CD4-positive, alpha-beta T cell (primary cell): ENCODE measurements at places on chromosomes 5 and 9.

GRCh38 chr9:83065233-83065632 is 2.3 kb upstream of the RASEF start:
- DNase-seq, result no peak

GRCh38 chr9:27311184-27311583 is 14.2 kb upstream of the EQTN start:
- DNase-seq, result no peak

DNA sequence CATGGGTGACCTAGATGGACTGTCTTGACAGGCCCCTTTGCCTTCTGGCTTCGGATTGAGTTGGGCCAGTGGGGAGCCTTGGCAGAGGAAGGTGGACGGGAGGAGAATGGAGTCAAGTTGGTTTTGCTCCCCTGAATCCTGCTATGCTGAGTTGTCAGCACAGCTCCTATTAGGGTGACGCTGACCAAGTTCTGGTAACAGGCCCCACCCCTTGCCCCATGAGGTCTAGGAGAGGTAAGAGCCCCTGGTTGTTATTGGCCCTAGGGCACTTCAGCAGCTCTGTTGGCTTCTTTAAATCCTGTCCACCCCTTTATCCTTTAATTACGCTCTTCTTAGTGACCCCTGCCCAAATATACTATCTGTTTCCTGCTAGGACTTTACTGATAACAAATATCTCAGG is 39.4 kb upstream of the KIF2A start:
- no peak for DNase-seq

DNA sequence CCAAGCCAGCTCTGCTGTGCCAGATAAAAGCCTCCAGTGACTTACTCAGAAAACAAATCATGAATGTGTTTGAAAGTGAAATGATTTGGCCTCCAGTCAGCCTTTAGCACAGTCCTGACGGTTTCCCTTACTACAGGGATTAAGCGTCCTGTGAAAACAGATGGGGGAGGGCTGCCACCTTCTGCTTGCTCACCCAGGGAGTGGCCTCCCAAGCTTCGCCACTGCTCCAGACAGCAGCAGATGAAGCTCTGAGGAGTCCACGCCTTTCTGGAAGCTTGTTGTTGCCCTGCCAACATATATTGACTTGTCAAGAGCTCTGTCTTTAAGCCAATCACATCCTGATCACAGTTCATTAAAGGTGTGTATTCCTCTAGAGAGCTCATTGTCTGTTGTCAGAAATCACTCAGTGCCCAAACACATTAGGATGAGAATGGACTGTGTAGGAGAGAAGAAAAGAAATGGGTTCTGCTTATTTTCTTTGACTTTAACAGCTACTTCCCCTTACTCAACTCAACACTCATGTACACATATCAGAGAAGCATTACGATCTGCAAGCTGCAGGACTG is 4.9 kb upstream of the FYB1 start:
- DNase-seq, result no peak

- no peak for DNase-seq
These were observed 4.9 kb downstream of the SH3GLB2 start for GRCh38 chr9:129023036-129023907.

GRCh38 chr5:34001241-34001841 is 6.5 kb downstream of the AMACR start:
- DNase-seq, result no peak

GRCh38 chr9:4515958-4516375 is 25.7 kb downstream of the SLC1A1 start:
- DNase-seq, result no peak

GRCh38 chr9:98009936-98010335 is 26.8 kb downstream of the ANP32B start:
- DNase-seq, result no peak

GRCh38 chr9:116319480-116319879 is 165.9 kb downstream of the PAPPA start:
- no peak for DNase-seq

DNA sequence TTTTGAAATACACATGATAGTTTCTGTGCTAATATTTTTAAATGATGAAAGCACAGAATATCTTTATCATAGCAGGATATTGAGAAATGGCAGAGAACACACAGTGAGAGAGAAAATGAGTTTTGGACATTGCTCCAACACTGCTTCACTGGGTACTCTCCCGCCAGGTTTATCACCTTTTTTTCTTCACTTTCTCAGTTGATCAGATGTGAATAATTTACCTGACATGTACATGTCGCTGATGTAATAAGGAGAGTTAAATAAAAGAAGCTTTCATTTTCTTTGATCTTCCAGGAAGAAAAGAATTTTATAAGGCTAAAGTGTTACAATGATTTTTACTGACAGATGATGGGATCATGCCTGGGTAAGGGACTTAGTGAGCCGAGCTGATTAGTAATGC is 134.5 kb downstream of the ALDH1A1 start:
- DNase-seq, result no peak

GRCh38 chr5:113330533-113331208 is 104.1 kb downstream of the TSSK1B start:
- peak; percentile 76 for DNase-seq

DNA sequence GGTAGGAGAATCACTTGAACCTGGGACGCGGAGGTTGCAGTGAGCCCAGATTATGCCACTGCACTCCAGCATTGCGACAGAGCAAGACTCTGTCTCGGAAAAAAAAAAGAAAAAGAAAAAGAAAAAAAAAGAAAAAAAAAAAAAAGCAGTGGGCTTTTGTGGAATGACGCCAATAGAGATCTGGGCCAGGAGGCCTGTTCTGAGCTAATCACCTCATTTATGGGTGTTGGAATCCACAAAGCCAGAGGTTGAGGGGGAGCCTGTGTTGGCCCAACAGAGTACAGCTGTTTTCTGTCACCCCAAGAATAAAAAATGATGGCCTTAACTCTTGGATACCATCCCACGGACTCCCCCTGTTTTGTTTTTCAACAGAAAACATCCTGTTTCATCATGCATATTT is 18.5 kb downstream of the OSTF1 start:
- no peak for DNase-seq

DNA sequence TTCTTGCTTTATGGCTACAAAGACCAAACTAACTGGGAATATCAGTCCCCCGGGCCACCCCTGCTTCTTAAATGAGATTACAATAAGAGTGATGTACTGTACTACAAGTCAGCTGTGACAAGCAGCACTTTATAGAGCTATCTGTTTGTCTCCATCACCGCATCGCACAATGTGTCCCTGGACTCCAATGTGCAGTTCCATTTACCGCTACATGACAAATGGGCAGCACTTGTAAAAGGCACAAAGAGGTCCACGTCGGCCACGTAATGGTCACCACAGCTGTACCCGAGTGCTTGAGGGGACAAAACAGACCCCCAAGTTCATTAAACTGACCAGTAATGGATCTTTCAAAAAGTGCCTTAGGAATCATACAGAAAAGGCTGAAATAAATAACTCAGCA is 54.1 kb downstream of the PSMB7 start:
- no peak for DNase-seq

GRCh38 chr5:137847687-137848086 is 20.0 kb upstream of the MYOT start:
- no peak for DNase-seq

- no peak for DNase-seq
These were observed 43.7 kb downstream of the STK10 start for GRCh38 chr5:172144291-172144815.

DNA sequence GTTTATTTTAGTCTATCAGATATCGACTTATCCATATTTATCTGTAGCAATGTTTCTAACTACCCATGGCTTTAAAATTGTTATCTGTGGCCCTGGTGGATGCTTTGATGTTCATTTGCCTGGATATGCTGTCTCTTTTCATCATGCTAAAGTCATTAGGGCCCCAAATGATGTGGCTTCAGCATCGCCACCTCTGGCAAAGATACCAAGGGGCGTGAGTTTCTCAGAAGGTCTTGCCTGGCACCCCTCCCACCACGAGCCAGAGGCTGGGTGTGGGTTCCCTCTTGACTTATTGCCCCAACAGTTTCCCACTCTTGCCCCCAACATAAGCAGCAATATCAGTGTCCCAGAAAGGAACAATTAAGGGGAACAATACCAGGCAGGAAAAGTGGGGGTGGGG is 5.4 kb downstream of the ROPN1L start:
- DNase-seq, result no peak

- no peak for DNase-seq
These were observed 195.0 kb downstream of the SNCAIP start for GRCh38 chr5:122507045-122507444.

- DNase-seq, result no peak
These were observed 539.8 kb upstream of the ZNF608 start for GRCh38 chr5:125286271-125286670.

GRCh38 chr9:18427691-18428090 is 46.3 kb upstream of the ADAMTSL1 start:
- DNase-seq, result no peak

DNA sequence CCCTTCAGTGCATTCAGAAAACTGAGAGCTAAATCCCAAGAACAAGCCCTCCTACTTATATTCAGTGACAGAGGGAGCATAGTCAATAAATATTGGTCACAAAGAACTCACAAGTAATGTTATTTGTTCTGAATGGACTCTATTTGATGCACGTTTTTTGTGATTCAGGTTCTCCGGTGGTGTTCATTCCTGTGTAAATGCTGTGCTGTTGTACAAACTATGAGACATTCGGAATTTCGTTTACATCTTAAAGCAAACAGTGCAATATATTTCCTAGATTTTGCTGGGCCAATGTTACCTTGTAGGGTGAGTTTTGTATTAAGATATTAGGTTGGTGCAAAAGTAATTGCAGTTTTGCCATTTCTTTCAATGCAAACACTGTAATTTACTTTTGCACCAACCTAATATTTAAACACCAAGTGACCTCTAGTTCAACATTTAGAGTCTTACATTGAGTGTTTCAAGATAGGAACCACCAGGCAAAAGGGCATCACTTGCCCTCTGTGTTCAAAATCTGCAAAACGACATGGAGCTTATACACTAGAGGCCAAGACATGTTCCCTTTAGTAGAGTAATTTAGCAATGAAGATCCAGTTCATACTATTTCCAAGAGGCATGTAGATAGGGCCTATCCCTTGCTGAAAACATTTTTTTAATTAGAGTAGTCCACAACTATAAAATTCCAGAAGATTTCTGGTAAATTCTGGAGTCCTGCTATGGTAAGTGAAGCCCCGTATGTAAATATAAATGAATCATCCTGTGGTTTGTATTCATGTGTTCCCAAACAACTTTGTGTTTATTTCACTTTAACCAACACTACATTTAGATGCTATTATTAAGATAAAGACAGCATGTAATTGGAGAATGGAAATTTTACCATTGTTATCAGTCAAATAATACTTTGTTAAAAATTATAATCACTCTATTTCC is 444.0 kb upstream of the PTGER4 start:
- no peak for DNase-seq

DNA sequence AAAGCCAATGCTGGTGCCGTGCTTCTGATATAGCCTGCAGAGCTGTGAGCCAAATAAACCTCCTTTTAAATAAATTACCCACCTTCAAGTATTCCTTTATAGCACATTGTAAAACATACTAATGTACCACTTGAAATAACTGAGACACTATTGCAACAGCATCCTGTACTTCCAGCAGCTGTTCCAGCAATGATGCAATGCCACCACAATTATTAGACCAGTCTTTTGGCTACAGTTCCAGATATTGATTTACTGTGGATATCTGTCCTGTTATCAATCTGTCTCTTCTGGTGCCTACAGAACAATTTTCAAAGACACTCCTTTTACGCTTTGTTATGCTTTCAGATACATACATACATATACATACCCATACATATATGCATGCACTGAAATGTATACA is 567.9 kb downstream of the TAF11L14 start:
- no peak for DNase-seq

GRCh38 chr5:75584641-75585040 is 26.6 kb upstream of the ANKDD1B start:
- DNase-seq, result no peak

- no peak for DNase-seq
These were observed 3.6 kb downstream of the GDNF start for GRCh38 chr5:37836235-37836591.

GRCh38 chr5:139995929-139996328 is 47.2 kb downstream of the NRG2 start:
- DNase-seq, result no peak

DNA sequence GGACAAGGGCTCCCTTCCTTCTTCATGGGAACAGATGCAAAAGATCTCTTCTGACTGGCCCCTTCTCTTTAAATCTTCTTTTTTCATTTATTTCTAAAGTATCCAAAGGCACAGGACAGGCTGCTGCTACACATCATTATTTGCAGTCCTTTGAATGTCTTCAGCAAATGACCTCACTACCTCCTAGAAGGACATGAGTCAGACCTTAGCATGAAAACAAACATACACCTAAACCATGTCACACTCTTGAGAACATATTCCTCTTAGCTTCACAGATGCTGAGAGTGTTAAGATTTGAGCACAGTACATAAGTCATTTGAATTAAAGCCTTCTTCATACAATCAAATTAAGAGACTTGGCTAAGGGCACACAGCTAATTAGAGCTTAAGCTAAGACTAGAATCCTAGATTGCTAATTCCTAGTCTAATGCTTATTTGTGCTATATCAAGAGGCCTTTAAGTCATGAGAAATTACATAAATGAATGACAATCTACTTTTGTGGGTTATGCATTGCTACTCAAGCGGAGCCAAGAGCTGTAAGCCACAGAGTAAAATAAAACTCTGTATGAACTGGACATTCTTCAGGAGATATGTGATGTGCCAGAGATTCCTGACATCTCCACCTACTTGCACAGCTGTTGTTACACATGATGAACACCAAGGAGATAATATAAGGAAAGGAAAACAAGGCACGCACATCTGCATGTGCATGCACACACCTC is 109.1 kb upstream of the PTGER4 start:
- DNase-seq, result no peak

DNA sequence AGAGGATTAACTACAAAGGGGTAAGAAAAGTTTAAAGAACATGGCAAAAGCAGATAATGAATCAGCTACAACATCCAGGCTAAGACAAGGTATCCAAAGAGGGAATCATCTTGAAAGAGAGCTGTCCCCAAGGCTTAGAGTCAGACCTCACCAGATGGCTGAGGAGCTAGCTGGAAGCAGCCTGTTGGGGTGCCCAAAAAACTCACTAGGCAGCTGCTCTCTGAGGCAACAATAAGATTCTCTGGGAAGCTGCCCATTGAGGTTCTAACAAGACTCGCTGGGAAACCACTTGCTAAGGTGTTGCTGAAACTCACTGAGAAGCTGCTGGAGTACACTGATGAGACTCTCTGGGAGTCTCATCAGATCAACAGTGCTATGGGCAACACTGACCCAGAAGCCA is 185.2 kb downstream of the CETN3 start:
- no peak for DNase-seq
